ENCODE measurements at places on chromosomes 4 and X.

DNA sequence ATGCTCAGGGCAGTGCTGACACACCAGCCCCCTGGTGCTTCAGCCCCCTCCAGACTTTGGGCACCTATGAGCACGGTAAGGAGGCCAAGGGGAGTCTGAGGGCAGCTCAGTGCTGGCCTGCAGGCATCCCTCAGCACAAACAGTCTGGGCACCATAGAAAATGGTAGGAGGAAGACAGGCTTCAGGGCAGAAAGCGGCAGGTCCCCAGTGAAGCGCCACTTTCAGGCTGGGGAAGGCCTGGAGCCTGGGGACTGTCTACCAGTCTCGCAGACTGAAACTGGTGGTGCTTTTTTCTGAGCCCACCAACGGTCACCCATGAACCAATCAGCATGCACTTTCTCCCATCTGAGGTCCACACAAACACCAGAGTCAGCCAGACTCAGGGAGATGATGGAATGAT is 1074.7 kb downstream of the PCDH18 start:
- DNase-seq, result no peak

DNA sequence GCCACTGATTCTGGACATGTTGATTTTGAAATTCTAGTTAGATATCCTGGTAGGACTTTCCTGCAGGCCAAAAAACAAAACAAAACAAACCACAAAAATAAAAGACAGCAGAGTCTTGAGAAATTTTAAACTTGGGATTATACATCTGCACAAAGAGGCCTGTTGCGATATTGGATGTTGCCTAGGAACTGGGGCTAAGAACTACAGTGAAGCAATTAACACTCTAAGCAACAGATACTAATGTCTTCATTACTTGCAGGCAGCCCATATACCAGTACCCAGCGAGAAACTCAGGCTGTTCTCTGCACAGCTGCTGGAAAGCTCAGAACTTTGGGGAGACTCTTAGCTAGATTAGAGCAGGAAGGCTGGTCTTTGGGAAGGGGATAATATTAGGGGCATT is 69.1 kb upstream of the SCOC start:
- DNase-seq, result no peak

DNA sequence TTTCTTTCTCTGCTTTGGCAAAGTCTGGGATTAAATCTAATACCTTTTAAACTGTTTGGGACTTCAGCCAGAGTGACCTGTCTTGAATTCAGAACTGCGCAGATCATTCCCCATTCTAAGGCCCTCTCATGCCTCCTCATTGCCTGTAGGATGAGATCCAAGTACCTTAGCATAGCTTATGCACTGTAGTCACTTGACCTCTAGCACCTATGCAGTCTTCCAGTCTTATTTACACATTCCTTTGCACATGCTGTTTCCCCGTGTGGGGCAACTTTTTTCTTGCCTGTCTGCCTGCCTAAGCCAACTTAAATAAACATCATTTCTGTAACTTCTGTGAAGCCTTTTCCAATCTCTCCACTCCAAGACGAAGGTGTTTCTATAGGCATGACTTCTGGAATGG is 68.4 kb downstream of the AR start:
- no peak for DNase-seq

GRCh38 chr4:138413273-138413672 is 171.1 kb upstream of the SLC7A11 start:
- no peak for DNase-seq

DNA sequence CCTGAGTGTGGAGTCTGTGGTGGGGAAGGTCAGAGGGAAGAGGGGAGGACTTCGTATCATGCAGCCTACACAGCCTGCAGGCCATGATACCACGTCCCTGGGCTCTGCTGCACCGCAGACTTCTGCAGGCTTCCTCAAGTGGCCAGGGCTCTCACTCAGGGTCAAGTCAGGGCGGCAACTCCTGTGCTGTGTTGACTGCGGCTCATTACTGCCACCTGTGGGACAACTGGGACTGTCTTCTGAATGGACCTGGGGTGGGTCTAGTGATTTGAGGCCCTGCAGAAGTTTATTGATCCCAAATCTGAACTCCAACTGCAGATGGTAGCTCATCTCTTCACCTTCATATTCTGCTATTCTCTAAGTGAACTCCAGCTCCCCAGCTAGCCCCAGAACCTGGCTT is 167.1 kb downstream of the NSUN7 start:
- peak; percentile 74 for DNase-seq

DNA sequence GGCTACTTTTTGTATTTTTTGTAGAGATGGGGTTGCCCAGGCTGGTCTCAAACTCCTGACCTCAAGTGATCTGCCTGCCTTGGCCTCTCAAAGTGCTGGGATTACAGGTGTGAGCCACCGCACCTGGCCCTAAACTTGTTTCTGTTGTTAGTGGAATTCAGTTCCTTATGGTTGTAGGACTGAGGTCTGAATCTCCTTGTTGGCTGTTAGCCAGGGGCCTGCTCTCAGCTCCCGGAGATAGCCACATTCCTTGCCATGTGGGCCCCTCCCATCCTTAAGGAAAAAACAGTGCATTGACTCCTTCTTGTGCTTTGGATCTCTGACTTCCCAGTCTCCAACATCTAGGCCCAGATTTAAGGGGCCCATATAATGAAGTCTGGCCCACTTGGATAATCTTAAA is 49.4 kb upstream of the NYX start:
- DNase-seq, result no peak

GRCh38 chr4:105596684-105597083 is 44.3 kb downstream of the ARHGEF38 start:
- no peak for DNase-seq

DNA sequence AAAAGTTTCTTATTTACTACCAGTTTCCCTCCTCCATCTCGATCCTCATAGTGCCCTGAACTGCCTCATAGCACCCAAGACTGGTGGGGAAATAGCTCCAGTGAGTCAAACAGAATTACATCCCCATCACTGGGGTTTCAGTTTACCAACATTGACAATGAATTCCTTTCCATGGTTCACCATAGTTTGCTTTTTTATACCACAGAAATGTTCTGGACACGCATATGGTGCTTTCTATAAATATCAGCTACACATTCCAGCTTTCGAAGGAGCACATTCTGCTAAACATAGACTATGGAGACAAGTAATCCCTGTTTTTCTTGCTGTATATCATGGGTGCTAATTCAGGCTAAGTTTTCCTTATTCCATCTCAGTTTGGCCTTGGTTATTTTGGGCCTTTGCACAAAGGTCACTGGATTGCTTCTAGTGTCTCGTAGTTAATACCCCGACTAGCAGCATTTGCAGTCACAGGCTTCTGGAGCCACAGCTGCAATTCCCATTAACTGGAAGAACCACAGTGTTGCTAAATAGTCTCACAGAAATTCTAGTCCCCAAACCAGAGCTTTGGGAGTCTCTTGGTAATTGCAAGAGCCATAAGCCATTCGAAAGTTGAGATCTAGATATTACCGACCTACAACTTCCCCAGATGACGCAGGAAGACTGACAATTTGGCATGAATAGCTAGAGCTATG is 53.4 kb upstream of the TRPC3 start:
- no peak for DNase-seq

- no peak for DNase-seq
Measured at GRCh38 chrX:9902656-9903055, 64.5 kb upstream of the CLDN34 start.

DNA sequence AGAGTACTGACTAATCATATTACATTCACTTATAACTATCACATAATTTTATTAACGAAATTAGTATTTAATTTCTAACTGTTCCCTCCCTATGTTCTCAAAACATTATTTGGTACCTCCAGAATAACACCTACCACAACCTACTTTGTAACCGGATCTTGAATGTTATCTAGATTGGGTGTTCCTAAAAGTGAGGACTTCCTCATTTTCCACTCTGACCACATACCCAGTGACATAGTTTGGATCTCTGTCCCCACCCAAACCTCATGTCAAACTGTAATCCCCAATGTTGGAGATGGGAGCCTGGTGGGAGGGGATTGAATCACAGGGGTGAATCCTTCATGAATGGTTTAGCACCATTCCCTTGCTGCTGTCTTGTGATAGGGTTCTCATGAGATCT is 21.8 kb downstream of the NR3C2 start:
- DNase-seq, result no peak

- no peak for DNase-seq
Measured at GRCh38 chr4:188649635-188650034, 510.4 kb downstream of the TRIML1 start.

- peak; percentile 33 for DNase-seq
Measured at GRCh38 chrX:2262668-2263055, 238.1 kb downstream of the DHRSX start.

GRCh38 chr4:94650690-94651089 is 107.1 kb upstream of the BMPR1B start:
- DNase-seq, result no peak

GRCh38 chr4:182968917-182969650 is 51.9 kb upstream of the DCTD start:
- DNase-seq, result peak; percentile 10

DNA sequence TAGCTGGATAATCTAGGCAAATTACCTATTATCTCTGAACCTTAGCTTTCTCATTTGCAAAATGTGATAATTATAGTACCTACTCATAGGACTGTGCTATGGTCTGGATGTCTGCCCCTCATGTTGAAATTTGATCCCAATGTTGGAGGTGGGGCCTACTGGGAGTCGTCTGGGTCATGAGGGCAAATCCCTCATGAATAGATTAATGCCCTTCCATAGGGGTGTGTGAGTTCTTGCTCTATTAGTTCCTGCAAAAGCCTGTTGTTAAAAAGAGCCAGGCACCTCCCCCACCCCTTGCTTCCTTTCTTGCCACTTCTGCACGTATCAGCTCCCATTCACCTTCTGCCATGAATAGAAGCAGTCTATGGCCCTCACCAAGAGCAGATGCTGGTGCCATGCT is 73.9 kb downstream of the SERTM2 start:
- DNase-seq, result no peak

DNA sequence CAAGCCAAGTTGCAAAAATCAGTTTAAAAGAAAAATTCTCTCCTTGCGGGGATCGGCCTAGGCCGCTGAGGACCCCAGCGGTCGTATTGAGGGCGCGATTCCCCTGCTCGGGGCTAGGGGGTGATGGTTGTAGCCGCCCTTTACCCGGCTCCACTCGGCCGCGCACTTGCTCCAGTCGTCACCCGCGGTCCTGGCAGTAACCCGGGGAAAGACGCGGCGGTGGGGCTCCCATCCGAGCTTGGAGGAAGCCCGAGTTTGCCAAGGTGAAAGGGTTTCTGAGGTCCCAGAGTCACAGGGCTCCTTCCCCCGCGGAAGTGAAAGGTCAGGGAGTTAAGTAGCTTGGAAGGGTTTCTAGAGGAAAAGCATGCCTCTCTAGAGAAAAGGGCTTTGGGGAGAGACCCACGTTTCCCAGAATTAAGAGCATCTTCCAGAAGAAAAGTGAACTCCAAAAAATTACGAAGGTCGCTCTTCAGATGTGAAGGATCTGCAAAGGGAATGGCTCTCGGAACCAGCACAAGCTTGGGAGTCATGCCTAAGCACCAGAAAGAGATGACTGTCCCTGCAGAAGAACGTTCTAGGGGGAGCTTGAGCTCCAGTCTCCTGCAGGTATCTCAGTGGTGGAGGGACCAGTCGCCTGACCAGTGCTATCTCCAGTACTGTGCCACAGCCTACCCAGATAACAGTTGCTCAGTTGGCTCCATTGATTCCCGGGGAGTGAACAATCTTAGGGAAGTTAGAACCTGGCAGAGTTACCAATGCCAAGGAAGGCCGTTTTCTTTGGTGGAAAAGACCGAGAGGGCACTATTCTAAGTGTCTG is 875 bp downstream of the LAP3 start:
- peak; percentile 42 for DNase-seq

DNA sequence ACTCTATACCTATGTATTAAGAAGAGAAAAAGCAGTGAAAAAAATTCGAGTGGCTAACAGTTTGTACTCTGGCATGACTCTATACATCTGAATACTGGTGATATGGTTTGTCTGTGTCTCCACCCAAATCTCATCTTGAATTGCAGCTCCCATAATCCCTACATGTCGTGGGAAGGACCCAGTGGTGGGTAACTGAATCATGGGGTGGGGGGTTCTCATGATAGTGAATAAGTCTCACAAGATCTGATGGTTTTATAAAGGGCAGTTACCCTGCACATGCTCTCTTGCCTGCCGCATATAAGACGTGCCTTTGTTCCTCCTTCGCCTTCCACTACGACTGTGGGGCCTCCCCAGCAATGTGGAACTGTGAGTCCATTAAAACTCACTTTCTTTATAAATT is 70.4 kb downstream of the LRBA start:
- DNase-seq, result no peak

- DNase-seq, result peak; percentile 44
Measured at GRCh38 chr4:133147921-133148689, 989 bp upstream of the PCDH10 start.

GRCh38 chr4:17117746-17118145 is 219.3 kb upstream of the LDB2 start:
- DNase-seq, result no peak

GRCh38 chr4:11480683-11481082 is 52.0 kb upstream of the HS3ST1 start:
- DNase-seq, result no peak

DNA sequence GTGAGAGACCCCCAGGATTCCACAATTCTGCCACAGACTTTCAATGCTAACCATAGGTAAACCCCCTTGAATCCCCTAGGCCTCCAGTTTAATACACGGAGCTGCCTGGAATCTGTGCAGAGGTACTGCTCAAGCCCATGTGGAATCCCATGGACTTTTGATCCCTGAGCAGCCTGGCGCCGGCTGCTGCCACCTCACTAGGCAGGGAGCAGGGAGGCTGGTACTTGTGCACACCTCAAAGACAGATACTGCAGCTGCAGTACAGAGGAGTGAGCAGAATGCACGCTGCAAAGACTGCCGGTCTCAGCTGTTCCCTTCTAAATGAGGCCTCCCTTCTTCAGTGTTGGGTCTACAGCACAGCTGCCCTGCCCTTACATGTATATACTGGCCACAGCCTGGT is 79.4 kb downstream of the RPS6KA6 start:
- no peak for DNase-seq

- DNase-seq, result peak; percentile 64
Measured at GRCh38 chr4:54318904-54319303, 89.8 kb downstream of the PDGFRA start.

DNA sequence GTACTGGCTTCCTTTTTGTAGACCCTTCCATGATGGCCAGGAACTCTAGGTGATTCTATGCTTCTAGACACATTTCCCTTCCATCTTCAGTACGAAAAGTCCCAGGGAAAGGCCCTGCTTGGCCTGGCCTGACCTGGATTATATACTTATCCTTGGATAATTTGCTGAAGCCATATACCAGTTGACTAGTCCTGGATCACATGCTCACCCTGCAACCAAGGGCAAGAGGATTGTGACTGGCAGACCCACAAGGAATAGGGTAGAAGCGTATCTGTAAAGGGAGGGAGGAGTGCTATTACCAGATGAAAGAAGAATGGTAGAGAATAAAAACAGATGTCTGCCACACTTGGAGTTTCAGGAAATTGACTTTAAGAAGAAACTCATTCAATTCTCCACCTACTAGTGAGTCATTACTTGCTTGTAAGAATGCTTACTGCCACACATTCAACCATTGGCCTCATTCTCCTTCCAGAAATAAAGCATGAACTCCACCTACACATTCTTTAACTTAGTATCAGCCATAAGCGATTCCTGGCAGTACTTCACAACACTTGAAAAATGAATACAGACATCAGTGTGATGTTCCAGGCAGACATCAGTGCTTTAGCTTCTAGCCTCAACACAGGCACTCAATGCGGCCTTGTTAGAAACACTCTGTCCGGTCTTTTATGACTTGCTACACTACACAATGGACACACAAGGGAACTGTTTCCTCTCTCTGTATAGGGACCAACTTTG is 141.8 kb downstream of the CBR4 start:
- no peak for DNase-seq

GRCh38 chr4:150209140-150209829 is 131.0 kb downstream of the DCLK2 start:
- peak; percentile 65 for DNase-seq

- no peak for DNase-seq
Measured at GRCh38 chrX:9429767-9430166, 35.1 kb upstream of the TBL1X start.

GRCh38 chrX:140439476-140439875 is 65.4 kb downstream of the SOX3 start:
- DNase-seq, result peak; percentile 63
